ENCODE measurements at places on chromosomes 4 and X. TPM values are rescaled to one million over a fixed set of nuclear protein-coding genes. Genes with fewer than 3 reads are reported as not detected.

- no peaks in the 10 kb centered on the region for H3K36me3 ChIP-seq
- H3K4me3 ChIP-seq = no peak overlapping the region
- H3K27me3 ChIP-seq = no peaks in the 10 kb centered on the region
- H3K4me1 ChIP-seq = no peaks in the 10 kb centered on the region
- no peak for DNase-seq
These were observed 78.1 kb upstream of the GPC4 start for GRCh38 chrX:133493366-133493765.

Gene RHOXF2
- not detected for total RNA-seq

Gene GAGE12F
- not detected for total RNA-seq

Gene APEX2
- 15.9 TPM for total RNA-seq

Gene DMRTC1
- total RNA-seq = 0.41 TPM

Measured in kidney (tissue), 22 donors.